ENCODE measurements at places on chromosomes 2 and 18.

DNA sequence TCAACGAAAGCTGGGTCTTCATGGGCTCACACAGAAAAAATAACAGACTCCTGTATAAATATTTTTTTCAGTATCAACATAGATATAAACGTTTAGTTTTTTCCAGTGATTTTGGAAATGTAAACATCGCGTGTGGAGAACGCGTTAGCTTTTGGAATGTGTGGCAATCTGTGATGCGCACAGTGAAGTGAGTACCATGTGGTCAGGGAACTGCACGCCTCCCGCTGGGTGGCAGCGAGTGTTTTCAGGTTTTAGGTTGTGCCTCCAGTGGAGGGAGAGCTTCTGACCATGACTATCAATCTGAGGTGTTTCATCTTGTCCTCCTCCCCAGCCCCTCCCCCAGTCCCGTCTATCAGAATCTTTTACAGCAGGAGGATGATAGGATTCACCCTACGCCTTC lies 127.8 kb downstream of the ARHGAP28 start:
- DNase-seq: no peak

DNA sequence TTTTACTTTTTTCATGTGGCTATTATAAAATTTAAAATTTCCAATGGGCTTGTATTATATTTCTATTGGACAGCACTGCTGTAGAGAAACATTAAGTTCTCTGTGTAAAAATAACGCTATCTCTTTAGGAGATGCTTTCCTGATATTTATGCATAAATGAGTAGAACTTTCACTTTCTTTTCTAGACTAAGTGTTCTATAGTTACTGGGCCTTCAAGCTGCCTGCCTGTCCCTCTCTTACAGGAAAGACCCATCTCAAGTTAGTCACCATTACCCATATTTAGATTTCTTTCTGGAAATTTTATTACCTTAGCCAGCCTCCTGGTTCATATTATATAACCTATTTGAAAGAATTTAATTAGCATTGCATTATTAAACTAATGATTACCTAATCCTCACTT lies 4.8 kb downstream of the ITGA4 start:
- no peak for DNase-seq

GRCh38 chr2:53170466-53170865 lies 597.1 kb upstream of the CHAC2 start:
- no peak for DNase-seq

GRCh38 chr18:44802508-44802907 lies 121.8 kb downstream of the SETBP1 start:
- DNase-seq: no peak

- DNase-seq: no peak
Measured at GRCh38 chr2:212949786-212950185, 201.6 kb downstream of the IKZF2 start.

DNA sequence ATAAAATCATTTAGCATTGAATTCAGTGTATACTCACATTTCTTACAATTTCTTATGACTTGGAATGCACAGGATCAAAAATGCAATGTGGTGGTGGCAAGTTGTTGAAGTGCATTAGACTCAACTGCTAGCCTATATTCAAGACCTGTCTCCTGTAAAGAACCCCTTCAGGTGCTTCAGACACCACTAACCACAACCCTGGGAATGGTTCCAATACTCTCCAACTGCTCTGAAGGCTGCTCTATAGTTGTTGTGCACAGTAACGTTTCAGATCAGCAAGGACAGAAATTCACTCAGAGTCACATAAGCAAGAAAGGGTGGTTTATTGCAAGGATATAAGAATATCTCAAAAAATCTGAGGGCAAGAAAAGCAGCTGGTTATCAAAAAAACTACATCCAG lies 6.5 kb downstream of the GKN1 start:
- no peak for DNase-seq

Data from T1000 (cell line).